ENCODE measurements at places on chromosomes 13 and 19. TPM values are rescaled to one million over a fixed set of nuclear protein-coding genes. Genes with fewer than 3 reads are reported as not detected.

Gene SIRT6
- total RNA-seq: 13.2 TPM

Gene CD37
- total RNA-seq: 3.5 TPM

Gene CEACAM6
- total RNA-seq: 268 TPM

Gene OR10H5
- not detected for total RNA-seq

Gene BABAM1
- 55.8 TPM for total RNA-seq
